Stimulated activated CD8-positive, alpha-beta memory T cell treated with anti-CD3 and anti-CD28 coated beads, Interleukin-4, amount 100 ng/mL, for 1 hour (primary cell): ENCODE measurements at places on chromosomes 1 and 21.

DNA sequence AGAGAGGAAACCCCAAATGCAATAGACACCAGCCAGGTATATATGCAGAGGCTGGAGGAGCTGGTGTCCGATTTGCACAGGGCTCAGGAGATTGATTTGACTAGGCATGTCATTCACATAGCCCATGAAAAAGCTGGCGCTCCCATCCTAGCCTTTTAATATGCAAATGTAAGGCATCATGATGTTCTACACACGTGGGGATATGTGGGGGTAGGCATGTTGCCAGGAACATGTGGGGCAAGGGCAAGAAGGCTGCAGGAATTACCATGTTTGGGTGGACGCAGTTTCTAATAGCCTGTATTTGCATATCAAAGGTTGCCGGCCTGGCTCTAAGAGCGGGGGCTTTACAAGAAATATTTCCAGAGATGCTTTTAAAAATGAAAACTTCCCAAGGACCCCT is 11.7 kb upstream of the SH3GLB1 start:
- no peak for DNase-seq

DNA sequence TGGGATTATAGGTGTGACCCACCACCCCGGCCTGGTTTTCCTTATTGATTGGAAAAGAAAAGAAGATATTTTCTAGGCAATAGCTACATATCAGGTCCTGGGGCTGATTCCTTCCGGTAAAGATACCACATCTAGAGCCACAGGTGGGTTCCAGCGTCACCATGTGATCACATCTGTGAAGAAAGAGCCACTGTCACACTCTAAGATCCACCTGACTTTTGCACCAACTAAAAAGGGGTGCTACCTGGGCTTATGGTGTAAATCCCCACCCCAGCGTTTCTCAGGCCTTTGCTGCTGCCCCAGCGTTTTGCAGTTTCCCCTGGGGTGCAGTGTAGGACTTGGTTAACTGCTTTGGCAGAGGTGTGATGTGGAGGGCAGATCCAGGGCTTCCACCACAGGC is 22.3 kb upstream of the PDE9A start:
- no peak for DNase-seq

GRCh38 chr1:37189111-37189510 is 154.8 kb upstream of the GRIK3 start:
- DNase-seq: no peak

- DNase-seq: no peak
Measured at GRCh38 chr1:210755991-210756659, 377.8 kb downstream of the KCNH1 start.

- no peak for DNase-seq
Measured at GRCh38 chr1:212651521-212651920, 43.0 kb downstream of the ATF3 start.

DNA sequence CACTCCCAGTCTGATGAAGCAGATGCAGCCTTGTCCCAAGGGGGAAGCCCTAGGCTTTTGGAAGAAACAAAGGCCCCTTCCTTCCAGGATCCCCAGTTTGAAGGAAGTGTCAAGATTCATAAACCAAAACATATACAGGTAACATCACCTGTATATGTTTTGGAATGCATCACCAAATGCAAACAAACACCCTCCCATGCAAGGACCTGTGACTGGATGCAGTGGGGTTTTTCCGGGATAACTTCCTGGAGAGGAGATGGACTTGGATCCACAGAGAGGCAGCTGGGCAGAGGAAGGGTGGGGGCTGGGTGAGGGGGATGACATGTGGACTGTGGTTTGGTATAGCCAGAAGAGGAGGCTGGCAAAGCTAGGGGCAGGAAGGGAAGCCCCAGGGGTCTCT is 1.5 kb upstream of the PLA2G2F start:
- DNase-seq: no peak

DNA sequence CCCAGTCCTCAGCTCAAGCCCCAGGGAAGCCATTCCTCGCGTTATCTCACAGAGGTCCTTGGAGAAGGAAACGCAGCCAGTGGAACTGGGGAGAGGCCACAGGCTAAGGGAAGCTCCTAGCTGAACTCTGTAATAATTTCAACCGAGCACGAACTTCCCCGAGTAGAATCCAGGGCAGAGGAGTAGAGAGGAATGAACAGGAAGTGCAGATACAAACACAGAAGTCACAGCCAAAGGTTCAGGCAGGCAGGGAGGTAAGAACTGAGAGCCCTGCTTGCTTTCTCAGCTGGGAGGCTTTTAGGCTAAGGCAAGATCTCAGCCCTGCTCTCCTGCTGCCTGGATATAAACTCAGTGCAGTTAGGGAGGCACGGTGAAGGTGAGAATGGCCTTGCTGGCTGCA is 23.7 kb downstream of the WARS2 start:
- no peak for DNase-seq

GRCh38 chr1:113153116-113153803 is 80.3 kb downstream of the LRIG2 start:
- no peak for DNase-seq

GRCh38 chr21:36149788-36150711 is 6.6 kb upstream of the DOP1B start:
- no peak for DNase-seq

DNA sequence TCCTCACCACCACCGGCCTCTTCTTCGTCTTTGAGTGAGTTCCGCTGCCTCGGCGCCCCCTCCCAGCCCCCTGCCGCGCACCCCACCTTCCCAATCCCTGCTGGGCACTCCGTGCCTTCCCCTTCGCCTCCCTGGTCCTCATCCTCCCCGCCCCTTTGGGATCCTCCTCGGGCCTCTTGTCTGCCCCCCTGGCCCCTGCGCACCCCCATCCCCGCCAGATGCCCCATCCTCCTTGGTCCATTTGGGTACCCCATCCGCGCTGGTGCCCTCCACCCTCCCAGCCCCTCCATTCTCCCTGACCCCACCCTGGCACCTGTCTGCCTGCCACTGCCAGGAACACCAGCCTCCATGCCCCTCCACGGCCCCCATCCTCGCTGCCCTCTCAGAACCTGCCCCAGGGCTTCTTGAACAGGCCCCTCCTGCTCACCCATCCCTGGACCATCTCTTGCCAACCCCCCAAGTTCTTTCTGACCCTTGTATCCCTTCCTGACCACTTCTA is 667 bp downstream of the ZDHHC18 start:
- DNase-seq: no peak

GRCh38 chr21:27134516-27134915 is 167.6 kb upstream of the ADAMTS5 start:
- no peak for DNase-seq
